Esophagus mucosa (tissue), 1 donor: ENCODE measurements at places on chromosomes 7 and 10. TPM values are rescaled to one million over a fixed set of nuclear protein-coding genes. Genes with fewer than 3 reads are reported as not detected.

DNA sequence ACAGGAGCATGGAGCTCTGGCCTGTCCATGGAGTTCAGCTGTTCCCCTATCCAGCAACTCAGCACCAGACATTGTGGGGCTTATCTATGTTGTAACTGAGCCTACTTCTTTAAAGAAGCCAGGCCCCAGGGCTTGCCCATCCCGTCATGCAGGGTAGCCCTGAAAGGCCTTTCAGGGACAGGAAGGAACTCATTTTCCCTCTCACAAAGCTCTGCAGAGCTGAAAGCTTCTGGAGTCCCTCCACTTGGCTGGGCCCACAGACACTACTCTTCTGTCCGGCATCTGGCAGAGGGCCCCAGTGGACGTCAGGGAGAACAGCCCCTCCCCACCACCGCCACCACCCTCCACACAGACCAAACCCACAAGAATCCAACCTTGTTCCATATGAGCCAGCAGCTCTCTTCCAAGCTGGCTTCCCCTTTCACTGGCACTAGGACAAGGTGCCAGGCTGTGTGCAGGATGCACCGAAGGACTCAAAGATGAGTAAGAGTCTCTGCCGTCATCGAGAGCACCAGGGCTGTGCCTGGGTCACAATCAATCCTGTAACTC lies 33.1 kb downstream of the DENND2A start:
- no peak for ATAC-seq

GRCh38 chr7:28389504-28390395 lies 22.6 kb upstream of the CREB5 start:
- ATAC-seq, result peak; percentile 29

DNA sequence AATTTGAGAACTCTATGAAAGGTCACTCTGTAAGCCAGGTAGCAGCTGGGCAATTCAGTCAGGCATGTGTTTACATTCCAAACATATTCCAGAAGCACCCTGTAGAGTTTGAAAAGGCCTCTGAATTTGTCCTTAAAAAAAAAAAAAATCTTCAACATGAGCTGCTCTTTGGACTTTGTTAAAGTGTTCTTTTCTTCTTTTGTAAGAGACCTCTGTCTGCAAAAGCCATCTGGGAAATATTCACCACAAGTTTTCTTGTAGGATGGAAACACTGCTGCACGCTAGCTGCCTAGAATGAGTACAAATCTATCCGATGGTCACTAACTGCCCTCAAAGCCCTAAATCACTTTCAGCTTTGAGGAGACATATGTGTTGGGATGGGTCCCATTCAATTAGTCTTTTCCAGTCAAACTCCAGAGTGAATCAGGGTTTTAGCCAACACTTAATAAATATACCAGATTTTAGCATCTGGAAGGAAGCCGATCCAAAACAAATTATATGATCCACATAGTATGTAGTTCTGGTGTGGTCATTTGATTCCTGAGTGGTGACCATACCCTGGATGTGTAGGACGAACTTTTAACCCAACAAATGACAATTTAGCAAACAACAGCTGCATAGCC lies 85.9 kb downstream of the CD36 start:
- no peak for ATAC-seq

GRCh38 chr10:94407668-94408067 lies 5.3 kb downstream of the TBC1D12 start:
- ATAC-seq, result no peak

DNA sequence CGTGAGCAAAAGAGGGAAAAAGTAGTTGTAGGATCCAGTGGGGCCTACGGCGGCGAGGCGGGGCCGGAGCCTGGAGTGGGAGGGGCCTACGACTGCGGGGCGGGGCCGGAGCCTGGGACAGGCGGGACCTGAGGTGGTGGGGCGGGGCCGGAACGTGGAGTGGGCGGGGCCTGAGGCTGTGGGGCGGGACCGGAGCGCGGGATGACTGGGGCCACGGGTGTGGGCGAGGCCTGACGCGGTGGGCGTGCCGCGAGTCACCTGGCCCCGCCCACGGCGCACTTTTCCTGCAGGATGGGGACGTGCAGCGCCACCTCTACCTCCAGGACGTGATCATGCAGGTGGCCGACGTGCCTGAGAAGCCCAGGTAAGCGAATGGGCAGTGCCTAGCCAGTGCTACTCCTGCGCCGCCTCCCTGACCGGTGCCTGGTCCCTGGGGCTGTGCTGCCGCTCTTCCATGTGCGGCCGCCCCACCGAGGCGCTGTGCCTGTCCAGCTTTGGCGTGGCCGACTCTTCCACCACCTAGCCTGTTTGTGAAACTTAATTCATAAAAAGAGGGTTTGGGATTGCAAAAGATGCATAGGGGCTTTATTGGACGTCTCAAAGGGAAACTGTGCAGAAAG lies 496 bp downstream of the ZNF511 start:
- ATAC-seq, result peak; percentile 97

DNA sequence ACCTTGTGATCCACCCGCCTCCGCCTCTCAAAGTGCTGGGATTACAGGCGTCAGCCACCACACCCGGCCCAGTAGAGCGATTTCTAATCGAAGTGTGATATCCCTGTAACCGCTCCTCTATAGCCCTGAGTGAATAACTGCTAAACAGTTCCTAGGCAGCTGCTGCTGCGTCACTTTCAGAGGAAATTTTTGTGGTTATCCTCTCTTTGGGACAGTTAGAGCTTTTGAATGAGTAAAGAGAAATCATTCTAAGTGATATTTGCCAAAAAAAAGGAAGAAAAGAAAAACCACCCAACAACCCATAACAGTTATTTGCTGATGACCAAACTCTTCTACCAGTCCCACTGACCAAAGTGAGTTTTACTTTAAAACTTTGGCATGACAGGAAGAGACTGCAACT lies 59.9 kb downstream of the MKX start:
- ATAC-seq, result no peak

DNA sequence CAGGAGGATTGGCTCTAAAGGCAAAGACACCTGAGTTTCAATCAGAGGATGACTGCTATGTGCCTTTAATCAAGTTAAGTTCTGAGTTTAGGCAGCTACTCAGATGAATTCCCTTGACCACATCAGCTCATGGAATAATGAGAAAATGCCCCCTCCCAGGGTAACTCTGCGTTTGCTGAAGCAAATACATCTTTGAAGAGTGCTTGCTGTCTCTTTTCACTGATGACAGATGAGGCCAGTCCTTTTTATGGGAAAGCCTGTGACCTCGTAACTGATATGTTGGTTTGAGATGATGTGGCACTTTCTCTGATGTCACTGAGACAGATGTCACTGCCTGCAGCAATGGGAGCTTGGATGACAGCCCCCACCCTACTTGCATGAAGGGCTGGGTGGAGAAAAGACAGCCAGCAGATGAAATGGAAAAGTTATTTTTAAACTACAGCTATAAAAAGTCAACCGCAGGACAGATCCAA lies 43.7 kb upstream of the DGKI start:
- no peak for ATAC-seq

Gene TMEM196
- total RNA-seq, result not detected

DNA sequence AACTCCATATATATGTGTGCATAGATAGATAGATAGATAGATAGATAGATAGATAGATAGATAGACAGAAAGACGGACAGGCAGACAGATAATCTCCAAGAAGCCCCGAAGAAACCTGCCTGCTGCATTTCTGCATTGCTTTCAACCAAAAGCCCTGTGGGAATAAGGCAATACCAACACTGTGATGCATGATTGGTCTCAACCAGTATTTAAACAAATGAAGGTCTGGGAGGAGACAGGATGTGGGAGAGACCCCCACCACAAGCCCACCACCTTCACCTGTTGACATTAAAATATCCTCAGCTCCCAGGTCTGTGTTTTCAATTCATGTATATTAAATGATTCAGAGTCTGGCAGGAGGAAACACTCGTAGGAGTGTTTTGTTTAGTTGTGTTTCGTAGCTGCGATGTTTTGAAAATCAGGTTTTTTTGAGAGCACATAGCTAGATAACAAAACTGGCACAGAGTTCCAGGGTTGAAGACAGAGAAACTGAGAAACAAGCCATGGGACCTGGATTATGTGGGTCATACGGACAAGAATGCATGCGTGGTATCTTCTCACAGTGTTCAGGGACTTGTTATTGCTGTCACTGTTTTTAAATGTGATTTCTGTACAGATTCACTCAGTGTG lies 200.7 kb upstream of the AHR start:
- ATAC-seq, result no peak

DNA sequence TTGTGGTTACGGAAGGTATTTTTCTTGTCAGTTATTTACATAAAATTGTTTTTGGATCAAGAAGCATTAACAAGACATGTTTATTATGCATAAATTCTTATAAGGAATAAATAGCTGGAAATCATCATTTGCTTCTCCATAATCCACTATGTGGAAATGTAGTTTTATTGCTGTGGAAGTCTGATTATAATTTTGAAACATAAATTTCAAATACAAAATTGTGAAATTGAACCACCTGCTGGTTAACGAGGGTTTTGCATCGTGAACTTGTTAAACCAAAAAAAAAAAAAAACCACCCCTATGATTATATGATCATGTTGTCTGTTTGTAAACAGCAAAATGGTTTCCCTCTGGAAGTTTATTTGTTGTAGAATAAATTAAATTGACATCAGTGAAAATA lies 25.9 kb downstream of the ABRAXAS2 start:
- no peak for ATAC-seq

DNA sequence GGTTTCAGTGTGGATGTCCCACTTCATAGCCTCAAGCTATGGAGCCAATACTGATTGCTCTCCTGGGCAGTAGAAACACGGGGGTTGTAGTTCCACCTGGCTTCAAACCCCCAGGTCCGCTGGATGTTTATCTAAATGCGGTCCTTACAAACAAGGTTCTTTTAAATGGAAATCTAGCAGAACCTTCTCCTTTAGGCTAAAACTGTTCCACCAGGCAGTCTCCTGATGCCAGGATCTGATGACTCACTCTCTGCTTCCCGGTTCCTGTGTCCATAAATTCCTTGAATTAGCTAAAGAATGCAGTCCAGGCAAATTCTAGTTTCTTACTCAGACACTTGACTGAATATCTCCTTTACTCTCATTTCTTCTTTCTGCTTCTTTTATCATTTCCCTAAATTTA lies 108.4 kb upstream of the FAM3C start:
- no peak for ATAC-seq
